ENCODE measurements at places on chromosomes 2 and 18.

DNA sequence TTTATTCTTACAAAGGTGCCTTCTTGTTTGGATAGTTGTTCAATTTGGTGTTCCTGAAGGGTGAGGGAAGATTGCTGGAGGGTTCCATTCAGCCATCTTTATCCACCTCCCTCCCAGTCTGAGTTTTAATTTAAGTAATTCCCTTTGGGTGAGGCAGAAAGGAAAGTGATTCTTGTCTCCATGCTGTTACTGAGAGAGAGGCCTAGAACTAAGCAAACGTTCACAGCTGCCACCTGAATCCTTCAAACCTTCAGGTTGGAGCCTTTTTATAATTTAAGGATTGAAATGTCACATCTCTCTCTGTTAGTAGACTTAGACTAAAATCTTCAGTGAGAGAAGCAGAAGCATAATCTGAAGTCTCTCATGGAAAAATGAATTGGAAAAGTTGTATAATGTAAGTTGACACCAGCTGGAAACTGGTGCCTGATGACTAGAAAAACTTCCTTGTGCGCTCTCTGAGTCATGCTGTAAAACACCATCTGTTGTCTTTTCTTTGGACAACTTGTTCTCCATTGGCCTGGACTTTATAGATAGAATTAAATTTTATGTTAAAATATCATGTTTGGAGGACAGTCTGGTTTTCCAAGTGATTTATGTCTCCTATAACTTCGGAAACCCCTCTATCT lies 14.6 kb downstream of the STRADB start:
- DNase-seq = no peak
- no peaks in the 10 kb centered on the region for H3K4me1 ChIP-seq

DNA sequence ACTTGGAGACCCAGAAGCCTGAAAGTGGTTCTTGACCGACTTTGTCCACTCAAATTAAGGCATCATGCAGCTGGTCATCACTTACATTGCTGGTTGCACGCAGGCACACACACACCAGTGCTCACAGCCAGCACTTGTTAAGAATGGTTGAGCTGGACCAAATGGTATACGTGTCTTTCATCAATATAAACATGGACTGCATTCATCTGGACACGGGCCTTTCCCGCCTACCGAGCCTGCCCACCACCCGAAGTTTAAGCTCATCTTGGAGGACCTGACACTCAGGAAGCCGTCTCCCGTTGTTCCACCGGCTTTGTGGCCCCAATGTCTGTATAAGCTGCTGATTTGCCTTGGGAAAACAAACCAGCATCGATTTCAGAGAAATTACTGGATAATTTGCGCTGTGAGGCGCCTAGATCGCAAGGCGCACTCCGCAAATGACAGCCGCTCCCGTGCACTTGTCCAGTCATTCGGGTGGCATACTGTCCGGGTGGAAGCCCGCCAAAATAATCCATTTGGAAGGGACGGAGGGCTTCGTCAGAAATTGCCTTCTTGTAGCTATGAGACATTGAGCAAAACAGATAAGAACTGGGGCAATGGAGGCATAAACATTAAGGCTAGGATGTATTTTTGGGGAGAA lies 40.1 kb upstream of the AKAIN1 start:
- no peaks in the 10 kb centered on the region for H3K4me1 ChIP-seq
- peaks cover 18% of the 10 kb centered on the region for H3K36me3 ChIP-seq
- H3K27me3 ChIP-seq = no peaks in the 10 kb centered on the region
- DNase-seq = no peak

GRCh38 chr2:43041173-43041591 lies 185.2 kb downstream of the ZFP36L2 start:
- no peak overlapping the region for H3K4me3 ChIP-seq
- H3K4me1 ChIP-seq = peaks cover 33% of the 10 kb centered on the region
- H3K27ac ChIP-seq = no peak overlapping the region
- no peaks in the 10 kb centered on the region for H3K36me3 ChIP-seq
- no peaks in the 10 kb centered on the region for H3K27me3 ChIP-seq

DNA sequence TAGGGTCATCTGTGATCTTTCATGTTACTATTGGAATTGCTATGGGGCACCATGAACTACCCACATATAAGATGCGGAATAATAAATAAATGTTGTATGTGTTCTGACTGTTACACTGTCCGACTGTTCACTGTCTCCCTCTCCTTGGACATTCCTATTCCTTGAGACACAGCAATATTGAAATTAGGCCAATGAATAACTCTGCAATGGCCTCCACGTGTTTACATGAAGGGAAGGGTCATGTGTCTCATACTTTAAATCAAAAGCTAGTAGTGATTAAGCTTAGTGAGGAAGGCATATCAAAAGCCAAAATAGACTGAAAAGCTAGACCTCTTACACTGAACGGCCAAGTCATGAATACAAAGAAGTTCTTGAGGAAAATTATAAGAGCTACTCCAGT lies 751.3 kb downstream of the SOCS6 start:
- H3K36me3 ChIP-seq = no peaks in the 10 kb centered on the region
- no peak overlapping the region for H3K27ac ChIP-seq
- H3K4me1 ChIP-seq = no peaks in the 10 kb centered on the region
- H3K4me3 ChIP-seq = no peak overlapping the region
- no peaks in the 10 kb centered on the region for H3K27me3 ChIP-seq

- no peaks in the 10 kb centered on the region for H3K27me3 ChIP-seq
- no peaks in the 10 kb centered on the region for H3K36me3 ChIP-seq
- no peak overlapping the region for H3K27ac ChIP-seq
- no peaks in the 10 kb centered on the region for H3K4me1 ChIP-seq
Measured at GRCh38 chr2:40953341-40953740, 501.5 kb upstream of the SLC8A1 start.

- peak; percentile 38 for DNase-seq
- no peaks in the 10 kb centered on the region for H3K27me3 ChIP-seq
- H3K4me1 ChIP-seq = no peaks in the 10 kb centered on the region
- no peak overlapping the region for H3K27ac ChIP-seq
- no peak overlapping the region for H3K4me3 ChIP-seq
Measured at GRCh38 chr18:6107794-6108193, 212.5 kb upstream of the TMEM200C start.

DNA sequence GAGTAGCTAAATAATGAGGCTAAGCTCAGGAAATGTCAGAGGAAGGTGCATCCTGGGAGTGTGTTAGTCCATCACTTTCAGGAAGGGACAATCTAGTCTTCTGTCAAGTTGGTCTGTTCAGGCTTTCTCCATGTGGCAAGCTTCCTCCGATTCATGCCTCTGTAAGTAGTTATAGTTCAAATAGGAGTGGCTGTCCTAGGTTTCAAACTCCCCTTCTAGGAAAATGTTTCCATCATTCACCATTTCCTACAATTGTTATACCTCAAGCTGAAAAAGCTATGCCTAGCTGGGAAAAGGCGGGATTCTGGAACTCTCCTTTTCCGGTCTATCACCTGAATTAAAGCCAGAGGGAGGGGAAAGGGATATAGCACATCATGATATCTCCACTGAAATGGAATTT lies 287.7 kb upstream of the ZSWIM2 start:
- no peaks in the 10 kb centered on the region for H3K4me1 ChIP-seq
- H3K27me3 ChIP-seq = no peaks in the 10 kb centered on the region
- H3K4me3 ChIP-seq = no peak overlapping the region
- no peaks in the 10 kb centered on the region for H3K36me3 ChIP-seq

DNA sequence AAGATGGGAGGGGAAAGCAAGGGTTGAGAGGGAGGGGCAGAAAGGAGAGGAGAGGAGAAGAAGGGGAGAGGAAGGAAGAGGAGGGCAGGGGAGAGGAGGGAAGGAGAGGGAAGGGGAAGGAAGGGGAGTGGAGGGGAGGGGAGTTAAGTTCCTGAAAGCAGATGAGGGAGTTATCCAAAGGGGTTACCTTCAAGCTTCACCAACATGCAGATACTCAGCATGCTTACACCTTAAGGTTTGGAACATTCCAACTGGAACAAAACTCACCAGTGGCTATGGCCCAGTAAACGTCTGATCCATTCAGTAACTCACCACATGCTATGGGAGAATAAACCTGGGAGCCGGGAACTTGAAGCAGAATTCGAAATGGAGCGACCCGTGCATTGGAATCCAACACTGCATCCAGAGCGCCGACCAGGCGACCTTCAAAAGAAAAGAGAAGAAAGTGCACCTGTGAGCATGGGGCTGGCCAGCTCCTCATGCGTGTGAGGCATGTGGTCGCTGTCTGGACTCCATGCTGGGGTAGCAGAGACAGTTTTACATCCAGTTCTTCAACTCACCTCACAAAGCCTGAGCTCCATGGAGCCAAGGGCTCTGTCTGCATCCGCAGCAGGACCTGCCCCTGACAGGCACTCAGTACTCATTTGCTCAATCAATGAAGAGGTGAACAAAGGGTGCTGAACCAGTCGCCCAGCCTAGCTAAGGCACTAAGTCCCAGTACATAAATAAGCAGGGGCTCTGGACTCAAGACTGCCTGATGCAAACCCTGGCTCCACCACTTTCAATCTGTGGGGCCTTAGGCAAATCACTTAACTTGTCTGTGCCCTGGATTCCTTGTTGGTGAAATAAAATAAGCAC lies 61.0 kb downstream of the TBC1D8 start:
- no peaks in the 10 kb centered on the region for H3K36me3 ChIP-seq
- DNase-seq = no peak
- H3K4me1 ChIP-seq = peaks cover 7% of the 10 kb centered on the region

GRCh38 chr2:235131334-235132305 lies 179.8 kb downstream of the SH3BP4 start:
- DNase-seq = no peak
- H3K4me3 ChIP-seq = no peak overlapping the region
- H3K36me3 ChIP-seq = no peaks in the 10 kb centered on the region
- H3K27ac ChIP-seq = no peak overlapping the region

DNA sequence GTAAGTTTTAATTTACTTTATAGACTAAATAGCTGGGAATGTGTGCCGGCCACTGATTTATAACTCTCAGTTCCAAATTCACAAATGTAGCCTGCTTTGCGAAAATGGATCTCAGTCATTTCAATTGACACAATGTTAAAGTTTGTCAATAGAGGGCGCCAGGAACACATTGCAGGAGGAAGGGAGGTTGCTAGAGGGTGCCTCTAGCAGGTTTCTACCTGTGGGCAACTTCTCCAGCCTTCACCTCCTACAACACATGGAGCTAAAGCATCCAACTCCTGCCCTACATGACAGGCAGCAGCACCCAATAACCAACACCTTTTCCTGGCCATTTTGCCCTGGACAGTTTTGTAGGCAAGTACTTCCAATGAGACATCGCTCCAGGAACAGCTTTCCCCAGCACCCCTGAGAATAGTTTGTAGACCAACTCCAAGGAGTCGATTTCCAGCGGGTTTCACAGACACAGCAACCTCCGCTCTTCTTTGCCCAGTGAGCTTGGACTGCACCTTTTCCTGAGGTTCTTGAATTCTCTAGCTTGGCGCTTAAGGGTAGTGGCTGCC lies 784.8 kb upstream of the CDH2 start:
- no peak overlapping the region for H3K4me3 ChIP-seq
- no peaks in the 10 kb centered on the region for H3K4me1 ChIP-seq

GRCh38 chr2:41160439-41160838 lies 708.5 kb upstream of the SLC8A1 start:
- no peak for DNase-seq
- H3K4me1 ChIP-seq = no peaks in the 10 kb centered on the region
- H3K4me3 ChIP-seq = no peak overlapping the region
- H3K36me3 ChIP-seq = no peaks in the 10 kb centered on the region

GRCh38 chr2:119264781-119265692 lies 41.4 kb downstream of the STEAP3 start:
- H3K27ac ChIP-seq = no peak overlapping the region
- H3K4me1 ChIP-seq = no peaks in the 10 kb centered on the region
- H3K4me3 ChIP-seq = no peak overlapping the region

DNA sequence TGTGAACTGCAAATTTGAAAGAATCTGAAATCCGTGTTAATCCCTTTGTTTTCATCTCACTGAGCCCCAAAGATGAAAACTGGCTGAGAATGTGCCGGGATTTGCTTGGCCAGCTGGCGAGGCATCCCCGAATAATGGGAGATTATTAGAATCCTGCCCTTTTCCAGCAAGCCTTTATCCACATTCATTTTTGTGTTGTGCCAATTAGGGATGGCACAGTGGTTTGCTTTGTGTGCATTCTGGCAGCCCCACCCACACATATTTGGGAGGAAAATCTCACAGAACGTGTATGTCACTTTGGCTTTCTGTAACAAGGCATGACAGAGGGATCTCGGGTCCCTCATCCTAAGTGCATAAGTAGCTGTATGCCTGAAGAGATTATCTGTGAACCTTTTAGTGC lies 405.8 kb upstream of the FAM98A start:
- H3K27me3 ChIP-seq = no peaks in the 10 kb centered on the region
- no peak overlapping the region for H3K4me3 ChIP-seq
- no peak overlapping the region for H3K27ac ChIP-seq
- H3K4me1 ChIP-seq = no peaks in the 10 kb centered on the region

- no peak overlapping the region for H3K27ac ChIP-seq
- H3K27me3 ChIP-seq = no peaks in the 10 kb centered on the region
- DNase-seq = no peak
Measured at GRCh38 chr2:232535761-232536530, 3.5 kb upstream of the CHRNG start.

DNA sequence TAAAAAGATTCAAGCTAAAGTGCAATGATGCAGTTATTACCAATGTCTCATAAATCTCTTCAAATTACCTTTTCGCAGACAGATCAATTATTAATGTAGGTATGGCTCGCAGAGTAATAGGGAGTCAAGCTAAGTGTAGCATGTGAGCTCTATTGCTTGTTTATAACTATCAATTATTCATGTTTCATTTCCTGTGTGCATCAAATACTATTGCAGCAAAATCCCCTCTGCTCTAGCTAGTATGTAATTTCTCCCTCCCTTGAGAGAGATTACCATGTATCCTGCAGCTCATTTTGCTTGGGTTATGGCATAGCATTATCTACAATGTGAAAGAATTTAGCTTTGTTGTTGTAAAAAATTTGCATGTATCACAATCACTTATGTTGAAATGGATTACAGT lies 65.6 kb upstream of the SCN1A start:
- no peak overlapping the region for H3K4me3 ChIP-seq
- H3K4me1 ChIP-seq = no peaks in the 10 kb centered on the region
- H3K36me3 ChIP-seq = no peaks in the 10 kb centered on the region
- H3K27me3 ChIP-seq = no peaks in the 10 kb centered on the region

GRCh38 chr2:67839242-67839641 lies 223.6 kb downstream of the C1D start:
- H3K4me3 ChIP-seq = no peak overlapping the region
- no peak for DNase-seq
- H3K27me3 ChIP-seq = no peaks in the 10 kb centered on the region
- H3K36me3 ChIP-seq = no peaks in the 10 kb centered on the region
- H3K4me1 ChIP-seq = no peaks in the 10 kb centered on the region

GRCh38 chr2:12604341-12604740 lies 112.4 kb upstream of the TRIB2 start:
- no peaks in the 10 kb centered on the region for H3K36me3 ChIP-seq
- H3K27me3 ChIP-seq = no peaks in the 10 kb centered on the region
- H3K4me1 ChIP-seq = no peaks in the 10 kb centered on the region
- DNase-seq = no peak
- no peak overlapping the region for H3K27ac ChIP-seq

DNA sequence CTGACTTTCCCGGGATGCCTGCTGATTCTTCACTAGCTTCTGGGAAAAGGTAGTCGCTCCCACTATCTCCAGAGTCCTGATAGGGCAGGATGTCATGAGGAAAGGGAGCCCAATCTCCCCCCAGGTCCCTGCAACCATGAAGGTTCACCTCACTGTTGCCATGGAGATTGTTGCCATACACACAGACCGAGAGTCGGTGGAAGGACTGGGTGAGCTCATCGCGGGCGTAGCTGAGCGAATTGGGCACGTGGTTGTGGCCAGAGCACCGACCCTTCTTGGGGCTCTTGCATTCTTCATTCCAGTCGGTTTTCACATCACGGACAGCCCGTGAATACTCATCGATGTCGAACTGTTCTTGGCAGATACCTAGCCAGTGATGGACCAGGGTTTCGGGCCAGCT lies 97.4 kb downstream of the MEP1B start:
- no peaks in the 10 kb centered on the region for H3K4me1 ChIP-seq
- H3K4me3 ChIP-seq = no peak overlapping the region
- no peaks in the 10 kb centered on the region for H3K27me3 ChIP-seq
- no peak for DNase-seq
- H3K36me3 ChIP-seq = peaks cover 6% of the 10 kb centered on the region
